Activated T-cell treated with anti-CD3 and anti-CD28 coated beads, Interleukin-2, amount 50 U/mL, for 72 hours (primary cell): ENCODE measurements at places on chromosomes 4 and X. TPM values are rescaled to one million over a fixed set of nuclear protein-coding genes. Genes with fewer than 3 reads are reported as not detected.

- DNase-seq, result peak; percentile 2
Measured at GRCh38 chr4:11428231-11428898, at the start of gene HS3ST1. HS3ST1 (minus strand) TSS chr4:11428894; CDS start chr4:11400005, 28,889 bp downstream.

The DOK7 gene
- not detected for total RNA-seq

DNA sequence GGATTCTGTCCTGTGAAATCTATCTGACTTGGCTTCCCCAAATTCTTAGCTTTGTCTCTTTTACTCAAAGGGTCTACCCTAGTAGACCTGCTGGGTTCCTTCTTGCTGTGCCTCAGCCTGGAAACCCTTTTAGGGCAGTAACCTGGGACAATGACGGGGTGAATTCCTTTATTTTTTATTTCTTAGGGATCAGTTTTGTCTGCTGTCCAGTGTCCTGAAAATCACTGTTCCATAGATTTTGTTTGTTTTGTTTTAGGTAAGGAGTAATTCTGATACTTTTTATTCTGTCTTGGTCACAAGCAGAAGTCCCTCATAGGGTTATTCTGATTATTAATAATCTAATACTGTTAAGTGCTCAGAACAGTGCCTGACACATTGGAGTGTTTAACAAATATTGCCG lies 118.9 kb downstream of the EVC2 start:
- DNase-seq, result no peak

The SORCS2 gene
- 0.05 TPM for total RNA-seq

DNA sequence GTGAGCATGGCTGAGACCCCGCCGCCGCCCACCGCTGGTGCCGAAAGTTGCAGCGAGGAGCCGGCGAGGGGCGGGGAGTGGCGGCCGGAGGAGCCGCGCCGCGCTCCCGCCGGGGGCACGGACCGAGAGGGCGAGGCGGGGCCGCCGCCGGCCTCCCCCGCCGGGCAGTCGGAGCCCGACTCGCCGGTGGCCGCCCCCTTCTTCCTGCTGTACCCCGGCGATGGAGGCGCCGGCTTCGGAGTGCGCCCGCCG lies 16.5 kb downstream of the UTP3 start:
- DNase-seq, result no peak

DNA sequence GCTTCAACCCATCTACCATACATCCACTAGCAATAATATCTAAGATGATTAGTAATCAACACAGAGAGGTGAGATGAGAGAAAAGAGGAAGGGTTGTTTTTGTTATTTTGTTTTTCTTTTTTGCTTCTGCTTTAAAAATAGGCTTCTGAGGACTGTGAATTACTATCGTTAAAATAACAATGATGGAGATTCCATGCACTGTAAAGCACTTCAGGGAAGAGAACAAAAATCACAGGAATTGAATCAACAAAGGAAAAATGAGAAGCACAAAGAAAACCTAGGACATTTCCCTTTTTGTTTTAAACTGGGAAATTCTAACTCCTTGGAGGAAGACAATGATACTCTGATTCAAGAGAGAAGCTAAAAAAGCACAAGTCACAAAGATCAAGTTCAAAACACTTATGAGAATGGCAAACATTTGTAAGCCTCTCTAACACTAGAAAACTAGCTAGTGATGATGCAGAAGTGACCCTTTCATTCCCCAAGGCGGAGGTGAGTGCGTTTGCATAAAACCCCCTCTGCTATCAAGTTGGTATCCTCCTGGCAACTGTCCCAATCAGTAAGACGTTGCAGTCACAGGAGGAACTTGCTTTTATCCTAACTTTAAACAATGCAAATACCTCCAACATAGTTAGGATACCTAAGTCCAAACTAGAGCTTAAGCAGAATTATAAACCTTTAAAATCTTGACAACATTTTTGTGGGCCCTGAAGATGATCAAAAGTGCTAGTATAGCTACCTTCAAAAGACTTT lies 308.5 kb downstream of the CAMK2D start:
- no peak for DNase-seq

The USP9X gene
- 70.1 TPM for total RNA-seq

- no peak for DNase-seq
Measured at GRCh38 chrX:49037883-49038475, 5.2 kb downstream of the TFE3 start.

The HNRNPD gene
- total RNA-seq, result 265 TPM

DNA sequence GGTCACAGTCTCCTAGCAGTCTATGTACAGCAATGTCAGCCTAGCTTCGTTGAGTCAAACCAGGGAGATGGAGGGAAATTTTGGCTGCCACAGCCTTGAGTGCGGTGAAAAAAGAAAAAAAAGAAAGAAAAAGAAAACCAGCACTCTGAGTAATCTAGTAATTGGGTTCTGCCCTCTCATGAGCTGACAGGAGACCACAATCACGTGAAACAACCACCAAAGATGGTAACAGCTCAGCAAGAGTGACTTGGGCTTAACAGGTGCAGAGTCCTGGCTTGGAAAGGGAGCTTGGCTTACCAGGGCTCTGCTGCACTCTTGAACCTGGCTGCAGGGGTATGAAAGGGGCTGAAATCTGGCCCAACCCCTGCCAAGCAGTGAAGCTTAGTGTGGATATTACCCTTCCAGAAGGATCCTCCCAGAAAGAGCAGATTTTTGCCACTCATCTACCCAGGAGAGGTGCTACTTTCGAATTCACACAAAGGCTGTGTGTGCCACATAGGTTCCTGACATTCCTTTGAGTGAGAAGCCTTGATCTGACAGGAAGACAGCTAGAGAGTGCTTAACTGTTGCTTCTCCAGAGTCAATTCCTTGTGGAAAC lies 350.3 kb downstream of the PTTG2 start:
- peak; percentile 81 for DNase-seq

- no peak for DNase-seq
Measured at GRCh38 chrX:49958727-49959485, 36.5 kb downstream of the CLCN5 start.

- no peak for DNase-seq
Measured at GRCh38 chr4:721261-722168, 15.9 kb downstream of the PCGF3 start.

GRCh38 chr4:10694151-10694827 lies 9.7 kb upstream of the CLNK start:
- DNase-seq, result no peak

The ACOX3 gene
- total RNA-seq, result 31.2 TPM

GRCh38 chrX:18666614-18667013 lies 5.3 kb downstream of the RS1 start:
- no peak for DNase-seq

GRCh38 chr4:36163198-36163597 lies 81.1 kb downstream of the ARAP2 start:
- no peak for DNase-seq

The BST1 gene
- 0.65 TPM for total RNA-seq
